Stimulated activated CD4-positive, alpha-beta T cell treated with anti-CD3 and anti-CD28 coated beads, TNF-alpha, amount 100 ng/mL, for 1 hour (primary cell): ENCODE measurements at places on chromosomes 12 and 14.

- DNase-seq: no peak
Observed at GRCh38 chr12:28296287-28296686, 106.0 kb downstream of the CCDC91 start.

DNA sequence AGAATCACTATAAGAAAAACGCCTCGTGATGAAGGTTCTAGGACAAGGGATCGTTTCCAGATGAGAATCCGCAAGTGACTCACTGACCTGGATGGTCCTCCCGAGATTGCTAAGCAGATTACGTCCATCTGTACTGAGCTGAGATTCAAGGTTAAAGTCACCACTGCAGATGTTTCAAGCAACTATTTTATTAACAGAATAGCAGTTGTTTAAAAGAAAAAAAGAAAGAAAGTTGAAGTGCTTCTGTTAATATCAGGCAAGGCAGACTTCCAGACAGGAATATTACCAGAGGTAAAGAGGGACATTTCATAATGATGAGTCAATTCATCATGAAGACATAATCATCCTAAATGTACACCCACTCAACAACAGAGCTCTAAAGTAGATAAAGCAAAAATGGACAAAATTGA, 17.9 kb downstream of the PXN start:
- no peak for DNase-seq

DNA sequence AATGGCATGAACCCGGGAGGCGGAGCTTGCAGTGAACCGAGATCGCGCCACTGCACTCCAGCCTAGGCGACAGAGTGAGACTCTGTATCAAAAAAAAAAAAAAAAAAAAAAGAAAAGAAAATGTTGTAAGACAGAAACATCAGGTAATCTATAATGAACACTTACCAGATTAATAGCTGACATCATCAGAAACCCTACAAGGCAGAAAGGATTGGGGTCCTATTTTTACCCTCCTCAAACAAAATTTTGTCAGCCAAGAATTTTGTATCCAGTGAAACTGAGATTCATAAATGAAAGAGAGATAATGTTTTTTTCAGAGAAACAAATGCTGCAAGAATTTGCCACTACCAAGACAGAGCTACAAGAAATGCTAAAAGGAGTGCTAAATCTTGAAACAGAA, 14.1 kb downstream of the CLEC1A start:
- DNase-seq: no peak

- no peak for DNase-seq
Observed at GRCh38 chr12:93798279-93799151, 121.3 kb downstream of the CRADD start.

- no peak for DNase-seq
Observed at GRCh38 chr12:121784460-121784859, 9.0 kb downstream of the RHOF start.

DNA sequence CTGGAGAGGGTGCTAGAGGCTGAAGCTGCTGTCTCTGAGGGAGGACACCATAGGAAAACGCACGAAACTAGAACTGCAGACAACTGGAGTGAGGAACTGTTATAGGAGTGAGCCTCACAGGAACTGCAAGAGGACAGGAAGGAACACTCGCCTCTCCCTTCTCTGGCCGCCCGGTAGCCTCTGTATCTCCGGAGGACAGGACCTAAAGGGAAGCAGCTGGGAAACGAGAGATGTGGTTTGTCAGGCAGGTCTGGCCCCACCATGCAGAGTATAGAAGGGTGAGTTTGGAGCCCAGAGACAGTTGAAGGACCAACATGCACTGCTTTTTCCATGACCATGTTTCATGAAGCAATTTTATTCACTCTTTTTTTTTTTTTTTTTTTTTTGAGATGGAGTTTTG, 127.3 kb downstream of the EFCAB11 start:
- DNase-seq: no peak

DNA sequence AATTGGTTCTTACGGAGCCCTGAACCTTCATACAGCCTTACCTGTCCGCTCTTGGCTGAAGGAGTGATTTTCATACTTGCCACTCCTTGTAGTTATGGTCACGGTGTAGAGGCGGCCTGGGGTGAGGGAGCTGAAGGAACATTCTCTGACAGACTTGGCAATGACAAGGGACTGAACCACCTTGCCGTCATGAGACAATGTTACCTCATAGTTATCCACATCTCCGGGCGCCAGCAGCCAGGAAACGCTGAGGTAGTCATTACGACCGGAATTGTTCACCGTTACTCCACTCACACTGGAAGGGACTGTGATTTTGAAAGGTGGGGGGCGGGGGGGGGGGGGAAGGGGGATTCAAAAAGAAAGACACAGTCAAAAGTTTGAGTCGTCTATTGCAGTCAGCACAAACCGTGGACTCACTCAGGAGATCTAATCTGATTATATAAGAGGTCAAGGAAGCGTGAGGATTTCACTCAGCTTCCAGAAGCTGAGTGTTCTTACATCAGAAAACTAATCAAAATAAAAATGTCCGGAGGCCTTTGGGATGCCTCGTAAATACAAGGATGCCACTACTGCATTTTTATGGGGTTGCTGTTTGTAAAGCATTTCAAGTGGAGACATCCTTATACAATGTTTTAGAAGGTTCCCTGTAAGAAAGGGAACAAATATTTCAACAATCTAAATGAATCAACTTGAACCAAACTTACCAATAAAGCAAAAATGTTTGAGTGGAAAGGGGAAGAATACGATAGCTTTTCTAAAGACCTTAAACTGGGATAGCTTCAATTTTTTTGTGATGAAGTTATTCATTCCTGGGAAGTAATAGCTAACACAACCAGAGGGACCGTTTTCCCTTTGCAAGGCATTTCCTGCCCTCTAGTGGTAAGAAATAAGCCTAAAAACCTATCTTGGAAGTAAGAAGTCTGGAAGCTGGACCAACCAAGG, 60.6 kb downstream of the PTPRB start:
- DNase-seq: no peak

DNA sequence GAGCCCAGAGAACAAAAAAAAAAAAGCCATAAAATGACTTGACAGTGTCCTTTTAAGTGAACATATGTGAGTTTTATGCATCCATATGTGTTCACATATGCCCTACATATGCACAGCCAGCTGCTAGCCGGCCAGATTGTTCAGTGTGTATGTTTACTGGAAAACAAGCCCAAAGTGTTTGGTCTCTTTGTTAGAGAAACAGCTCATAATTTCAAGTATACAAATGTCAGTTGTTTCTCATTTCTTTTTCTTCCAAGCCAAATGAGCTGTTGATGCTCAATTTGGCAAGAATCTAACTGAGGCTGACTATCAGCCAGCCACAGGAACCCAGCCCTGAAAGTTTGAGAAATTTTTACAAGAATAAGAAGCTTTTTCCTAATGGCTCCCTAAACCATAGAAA, 60.8 kb upstream of the TSPAN8 start:
- no peak for DNase-seq

DNA sequence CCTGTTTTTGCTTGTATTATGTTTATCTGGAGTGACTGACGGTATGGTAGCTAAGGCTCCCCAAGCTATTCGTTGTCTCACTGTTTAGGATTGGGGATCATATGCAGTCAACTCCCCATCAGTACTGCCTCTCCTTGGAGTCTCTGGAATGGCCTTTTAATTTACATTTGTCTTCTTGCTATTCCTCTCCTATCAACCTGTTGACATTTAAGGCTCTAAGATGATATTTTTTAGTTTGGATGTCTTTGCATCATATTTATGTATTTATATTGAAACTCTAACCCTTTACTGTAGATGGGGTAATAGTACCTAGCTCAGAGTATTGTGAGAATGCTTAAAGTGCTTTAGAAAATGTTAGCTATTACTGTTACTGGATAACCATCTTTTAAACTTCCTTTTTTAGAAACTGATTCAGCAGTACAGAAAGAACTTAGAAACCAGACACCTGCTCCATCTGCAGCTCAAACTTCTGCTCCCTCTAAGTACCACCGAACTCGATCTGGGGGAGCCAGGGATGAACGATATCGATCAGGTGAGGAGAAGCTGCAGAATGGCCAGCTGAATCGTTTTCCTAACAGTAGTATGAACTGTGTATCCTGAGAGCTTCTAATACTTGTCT, 123.5 kb upstream of the ATF1 start:
- no peak for DNase-seq

DNA sequence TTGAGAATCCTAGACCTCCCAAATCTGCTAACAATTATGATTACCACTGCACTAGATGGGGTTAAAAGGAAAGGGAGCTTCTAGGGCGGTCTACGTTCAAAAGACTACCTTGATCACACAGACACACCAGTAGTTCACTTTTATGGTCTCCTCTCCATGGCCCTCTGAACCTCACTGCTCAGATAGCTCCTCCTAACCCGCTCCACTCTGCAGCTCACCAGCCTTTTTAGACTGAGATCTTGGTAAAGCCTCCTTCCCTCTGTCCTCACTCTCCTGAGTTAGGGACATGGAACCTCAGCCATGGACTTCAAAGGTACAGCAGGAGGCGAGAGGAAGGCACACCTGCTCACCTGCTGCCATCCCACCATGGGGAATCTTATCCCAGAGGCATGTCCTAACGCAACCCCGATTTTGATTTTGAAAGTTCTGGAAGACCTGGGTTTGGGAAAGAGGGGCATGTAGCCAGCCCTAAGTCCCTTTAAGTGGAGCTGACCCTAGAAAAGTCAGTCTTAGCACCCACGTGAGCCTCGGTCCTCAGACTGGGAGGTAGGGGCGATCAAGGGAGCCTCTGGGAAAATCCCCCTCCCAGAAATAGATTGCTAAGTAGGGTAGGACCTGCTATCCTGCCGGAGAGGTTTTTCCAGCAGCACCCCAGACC, 1.3 kb downstream of the ZNF219 start:
- DNase-seq: no peak

DNA sequence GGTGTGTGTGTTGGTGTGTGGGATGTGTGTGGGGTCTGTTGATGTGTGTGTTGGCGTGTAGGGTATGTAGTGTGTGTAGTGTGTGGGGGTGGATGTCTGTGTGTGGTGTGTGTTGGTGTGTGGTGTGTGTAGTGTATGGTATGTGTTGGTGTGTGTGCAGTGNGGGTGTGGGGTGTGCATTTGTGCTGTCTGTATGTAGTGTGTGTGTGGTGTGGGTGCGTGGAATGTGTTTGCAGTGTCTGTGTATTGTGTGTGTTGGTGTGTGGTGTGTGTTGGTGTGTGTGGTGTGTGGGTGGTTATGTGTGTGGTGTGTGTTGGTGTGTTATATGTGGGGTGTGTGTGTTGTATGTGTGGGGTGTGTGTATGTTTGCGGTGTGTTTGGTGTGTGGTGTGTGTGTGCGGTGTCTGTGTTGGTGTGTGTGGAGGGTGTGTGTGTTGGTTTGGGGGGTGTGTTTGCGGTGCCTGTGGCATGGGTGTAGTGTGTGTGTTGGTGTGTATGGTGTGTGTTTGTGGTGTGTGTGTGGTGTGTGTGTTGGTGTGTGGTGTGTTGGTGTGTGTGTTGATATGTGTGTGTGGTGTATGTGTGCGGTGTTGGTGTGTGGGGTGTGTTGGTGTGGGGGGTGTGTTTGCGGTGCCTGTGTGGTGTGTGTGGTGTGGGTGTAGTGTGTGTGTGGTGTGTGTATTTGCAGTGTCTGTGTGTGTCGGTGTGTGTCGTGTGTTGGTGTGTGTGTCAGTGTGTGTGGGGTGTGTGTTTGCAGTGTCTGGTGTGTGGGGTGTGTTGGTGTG, 14.7 kb downstream of the MLXIP start:
- DNase-seq: no peak

GRCh38 chr12:128840862-128841468, 12.3 kb upstream of the GLT1D1 start:
- DNase-seq: no peak

- no peak for DNase-seq
Observed at GRCh38 chr14:106294324-106294723, 767.9 kb downstream of the TMEM121 start.

GRCh38 chr12:15535352-15535781, 213.1 kb downstream of the PTPRO start:
- no peak for DNase-seq

GRCh38 chr12:51401020-51401419, 9.8 kb upstream of the GALNT6 start:
- DNase-seq: no peak

DNA sequence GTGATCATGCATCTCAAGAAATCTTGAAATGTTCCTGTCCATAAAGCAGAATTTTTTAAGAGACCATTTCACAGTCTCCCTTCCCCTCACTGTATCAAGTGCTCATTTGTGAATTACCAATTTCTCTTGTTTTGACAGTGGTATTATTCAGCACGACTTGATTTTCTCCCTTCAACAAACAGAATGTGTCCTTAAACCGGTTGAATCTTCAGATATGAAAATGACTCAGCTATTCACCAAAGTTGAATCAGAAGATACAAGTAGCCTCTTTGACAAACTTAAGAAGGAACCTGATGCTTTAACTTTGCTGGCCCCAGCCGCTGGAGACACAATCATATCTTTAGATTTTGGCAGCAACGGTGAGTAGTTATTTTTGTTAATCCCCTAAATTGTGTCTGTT, 25.5 kb upstream of the SNAPC1 start:
- no peak for DNase-seq

GRCh38 chr14:103073876-103074728, 9.9 kb upstream of the LBHD2 start:
- no peak for DNase-seq

DNA sequence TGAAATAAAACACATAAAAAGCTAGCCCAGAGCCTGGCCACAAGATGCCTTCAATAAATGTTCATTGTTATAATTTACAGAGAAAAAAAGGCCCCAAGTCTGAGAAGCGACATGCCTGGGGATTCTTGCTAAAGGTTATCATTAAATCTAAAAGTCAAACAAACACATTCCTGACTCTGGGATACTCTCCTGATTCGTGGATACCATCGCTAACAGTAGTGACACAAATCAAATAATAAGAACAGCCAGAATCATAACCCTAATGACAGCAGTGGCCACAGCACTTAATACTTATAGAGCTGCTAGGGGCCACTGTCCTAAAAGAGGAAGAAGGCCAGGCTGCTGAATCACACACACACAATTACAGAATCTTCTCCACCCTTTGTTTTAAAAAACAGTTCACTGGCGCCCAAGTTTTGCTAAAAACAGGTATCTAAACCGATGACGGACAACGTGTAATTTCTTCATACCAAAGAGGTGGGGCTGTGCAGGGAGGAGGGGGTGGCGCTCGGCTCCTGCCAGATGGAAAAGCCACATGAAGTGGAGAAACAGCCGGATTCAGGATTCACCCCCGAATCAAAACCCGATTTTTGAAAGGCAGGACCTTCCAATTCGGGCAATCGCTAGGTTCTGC, 1.2 kb downstream of the CLIP1 start:
- DNase-seq: no peak

- no peak for DNase-seq
Observed at GRCh38 chr12:83128540-83128939, 441.8 kb downstream of the TMTC2 start.

- no peak for DNase-seq
Observed at GRCh38 chr12:76836633-76837032, 42.2 kb downstream of the CSRP2 start.
